Suprapubic skin (tissue), 4 donors: ENCODE measurements at places on chromosomes 1 and 21.
A peak's percentile ranks its signal among the peaks of the same experiment; 100 is the strongest.

DNA sequence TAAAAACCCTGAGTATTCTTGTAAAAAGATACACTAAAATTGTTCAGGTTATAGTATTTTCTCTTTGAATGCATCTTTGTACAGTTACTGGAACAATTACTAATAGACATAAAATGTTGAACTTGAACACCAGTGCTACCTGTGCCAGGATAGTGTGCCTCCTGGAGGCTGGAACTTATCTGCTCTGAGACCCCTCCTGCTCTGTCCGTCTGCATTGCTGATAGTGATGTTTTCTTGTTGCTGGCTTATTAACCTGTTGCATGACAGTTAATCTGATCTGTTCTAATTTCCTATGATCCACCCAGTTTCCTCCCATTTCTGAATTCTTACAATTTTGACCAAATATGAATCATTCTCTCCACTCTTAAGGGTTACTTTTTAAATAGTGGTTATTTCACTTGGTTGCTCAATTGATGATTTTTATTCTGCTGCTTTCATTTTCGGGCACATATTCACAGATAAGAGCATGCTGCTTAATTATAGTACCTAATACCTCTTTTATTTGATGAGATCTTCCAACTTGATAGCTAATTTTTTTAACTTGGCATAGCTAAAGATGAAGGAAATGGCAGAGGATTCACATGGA, 101.4 kb downstream of the CC2D1B start:
- H3K4me1 ChIP-seq, result no peaks in the 10 kb centered on the region
- no peak overlapping the region for H3K27ac ChIP-seq
- no peak for DNase-seq
- H3K4me3 ChIP-seq, result no peak overlapping the region

- peaks cover 69% of the 10 kb centered on the region for H3K4me1 ChIP-seq
- no peaks in the 10 kb centered on the region for H3K36me3 ChIP-seq
- H3K27me3 ChIP-seq, result no peaks in the 10 kb centered on the region
- H3K4me3 ChIP-seq, result no peak overlapping the region
Observed at GRCh38 chr1:151584278-151584677, 27.6 kb upstream of the SNX27 start.

DNA sequence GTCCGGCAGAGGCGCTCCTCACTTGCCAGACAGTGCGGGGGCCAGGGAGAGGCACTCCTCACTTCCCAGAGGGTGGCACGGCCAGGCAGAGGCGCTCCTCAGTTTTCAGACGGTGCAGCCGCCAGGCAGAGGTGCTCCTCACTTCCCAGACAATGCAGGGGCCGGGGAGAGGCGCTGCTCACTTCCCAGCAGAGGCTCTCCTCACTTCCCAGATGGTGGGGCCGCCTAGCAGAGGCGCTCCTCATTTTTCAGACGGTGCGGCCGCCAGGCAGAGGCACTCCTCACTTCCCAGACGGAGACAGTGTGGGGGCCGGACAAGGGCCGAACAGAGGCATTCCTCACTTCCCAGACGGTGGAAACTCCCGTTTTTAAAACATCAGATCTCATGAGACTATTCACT, 238.4 kb upstream of the CACYBP start:
- no peaks in the 10 kb centered on the region for H3K4me1 ChIP-seq
- H3K36me3 ChIP-seq, result no peaks in the 10 kb centered on the region
- H3K27ac ChIP-seq, result no peak overlapping the region
- H3K4me3 ChIP-seq, result no peak overlapping the region

GRCh38 chr1:20093940-20094391, 24.0 kb downstream of the PLA2G5 start:
- peak; percentile 86 for DNase-seq
- peaks cover 30% of the 10 kb centered on the region for H3K4me1 ChIP-seq
- H3K27ac ChIP-seq, result peak overlapping the region; percentile 71
- no peak overlapping the region for H3K4me3 ChIP-seq
- H3K27me3 ChIP-seq, result no peaks in the 10 kb centered on the region
- no peaks in the 10 kb centered on the region for H3K36me3 ChIP-seq

GRCh38 chr21:28538987-28539622, 453.6 kb downstream of the LTN1 start:
- no peaks in the 10 kb centered on the region for H3K27me3 ChIP-seq
- H3K36me3 ChIP-seq, result no peaks in the 10 kb centered on the region
- H3K4me1 ChIP-seq, result no peaks in the 10 kb centered on the region
- H3K27ac ChIP-seq, result no peak overlapping the region
- no peak overlapping the region for H3K4me3 ChIP-seq

GRCh38 chr1:45304311-45305081, 22.2 kb upstream of the HPDL start:
- H3K27ac ChIP-seq, result peak overlapping the region; percentile 86
- H3K4me3 ChIP-seq, result peak overlapping the region; percentile 73
- peaks cover 15% of the 10 kb centered on the region for H3K4me1 ChIP-seq
- no peaks in the 10 kb centered on the region for H3K27me3 ChIP-seq

GRCh38 chr1:205450448-205450847, 5.4 kb downstream of the BLACAT1 start:
- no peaks in the 10 kb centered on the region for H3K36me3 ChIP-seq
- no peak overlapping the region for H3K27ac ChIP-seq
- no peak overlapping the region for H3K4me3 ChIP-seq
- H3K4me1 ChIP-seq, result peaks cover 21% of the 10 kb centered on the region
- DNase-seq, result no peak

DNA sequence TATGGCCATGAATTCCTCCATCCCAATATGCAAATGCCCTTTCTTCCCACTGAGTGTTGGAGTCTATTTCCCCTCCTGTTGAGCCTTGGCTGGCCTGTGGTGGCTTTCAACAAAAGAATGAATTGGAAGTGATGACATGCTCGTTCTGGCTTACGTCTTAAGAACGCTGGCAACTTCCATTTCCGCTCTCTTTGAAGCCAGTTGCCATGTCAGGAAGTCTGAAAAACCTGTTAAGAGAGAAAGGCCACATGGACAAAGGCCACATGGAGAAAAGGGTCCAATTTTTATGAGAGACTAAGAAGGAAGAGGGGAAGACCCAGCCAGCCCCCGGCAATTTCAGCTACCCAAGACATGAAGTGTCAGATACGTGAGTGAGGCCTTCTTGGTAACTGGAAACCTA, 45.6 kb upstream of the GADD45A start:
- no peak overlapping the region for H3K27ac ChIP-seq
- H3K27me3 ChIP-seq, result no peaks in the 10 kb centered on the region
- peaks cover 11% of the 10 kb centered on the region for H3K4me1 ChIP-seq
- H3K4me3 ChIP-seq, result no peak overlapping the region
- DNase-seq, result no peak
- no peaks in the 10 kb centered on the region for H3K36me3 ChIP-seq

DNA sequence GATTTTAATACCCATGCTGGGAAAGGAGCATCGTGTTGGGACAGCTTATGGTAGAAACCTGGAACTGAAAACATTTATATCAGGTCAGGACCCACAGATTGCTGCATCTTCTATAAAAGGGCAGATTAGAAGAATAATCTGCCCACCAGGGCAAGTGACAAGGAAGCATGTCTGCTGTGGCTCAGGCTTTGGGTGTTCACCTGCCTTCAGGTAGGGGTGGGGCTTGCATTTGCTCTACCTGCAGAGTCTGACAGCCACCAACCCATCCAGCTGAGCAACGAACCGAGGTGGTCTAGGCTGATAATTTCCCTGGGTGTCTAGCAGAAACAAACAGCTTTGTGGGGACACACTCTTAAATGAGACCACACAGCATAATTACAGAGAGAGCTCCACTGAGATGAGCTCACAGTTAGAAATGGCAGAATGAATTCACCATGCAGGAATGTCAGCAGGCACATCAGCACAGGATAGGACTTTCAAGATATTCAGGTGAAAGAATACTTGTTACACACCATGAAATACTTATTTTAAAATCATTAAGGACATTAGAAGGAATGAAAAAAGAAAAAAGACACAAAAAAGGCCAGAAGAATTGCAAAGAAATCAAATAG, 36.1 kb upstream of the B3GALT5 start:
- H3K27ac ChIP-seq, result no peak overlapping the region
- H3K27me3 ChIP-seq, result no peaks in the 10 kb centered on the region
- H3K4me1 ChIP-seq, result no peaks in the 10 kb centered on the region
- DNase-seq, result no peak

- H3K4me3 ChIP-seq, result no peak overlapping the region
- no peak overlapping the region for H3K27ac ChIP-seq
- no peak for DNase-seq
- no peaks in the 10 kb centered on the region for H3K27me3 ChIP-seq
- no peaks in the 10 kb centered on the region for H3K4me1 ChIP-seq
Observed at GRCh38 chr1:81032973-81033425, 767.7 kb upstream of the ADGRL2 start.

DNA sequence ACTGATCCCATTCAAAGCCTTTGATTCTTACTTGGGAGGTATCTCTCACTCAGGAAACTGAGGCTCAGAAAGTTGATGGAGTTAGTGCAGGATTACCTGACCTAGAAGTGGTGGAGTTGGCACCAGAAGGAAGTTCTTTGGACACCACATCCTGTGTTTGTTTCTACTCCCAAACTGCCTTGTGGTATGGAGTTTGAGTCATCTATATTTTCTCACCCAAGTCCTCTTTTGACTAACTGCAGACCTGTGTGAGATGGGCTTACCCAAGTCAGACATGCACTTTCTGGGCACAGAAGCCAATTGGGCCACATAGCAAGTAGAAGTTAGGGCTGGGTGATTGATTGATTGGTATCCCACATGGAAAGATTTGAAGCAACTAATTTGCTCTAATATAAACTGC, 36.1 kb downstream of the FGGY start:
- DNase-seq, result no peak
- H3K4me3 ChIP-seq, result no peak overlapping the region
- no peak overlapping the region for H3K27ac ChIP-seq
- no peaks in the 10 kb centered on the region for H3K4me1 ChIP-seq

DNA sequence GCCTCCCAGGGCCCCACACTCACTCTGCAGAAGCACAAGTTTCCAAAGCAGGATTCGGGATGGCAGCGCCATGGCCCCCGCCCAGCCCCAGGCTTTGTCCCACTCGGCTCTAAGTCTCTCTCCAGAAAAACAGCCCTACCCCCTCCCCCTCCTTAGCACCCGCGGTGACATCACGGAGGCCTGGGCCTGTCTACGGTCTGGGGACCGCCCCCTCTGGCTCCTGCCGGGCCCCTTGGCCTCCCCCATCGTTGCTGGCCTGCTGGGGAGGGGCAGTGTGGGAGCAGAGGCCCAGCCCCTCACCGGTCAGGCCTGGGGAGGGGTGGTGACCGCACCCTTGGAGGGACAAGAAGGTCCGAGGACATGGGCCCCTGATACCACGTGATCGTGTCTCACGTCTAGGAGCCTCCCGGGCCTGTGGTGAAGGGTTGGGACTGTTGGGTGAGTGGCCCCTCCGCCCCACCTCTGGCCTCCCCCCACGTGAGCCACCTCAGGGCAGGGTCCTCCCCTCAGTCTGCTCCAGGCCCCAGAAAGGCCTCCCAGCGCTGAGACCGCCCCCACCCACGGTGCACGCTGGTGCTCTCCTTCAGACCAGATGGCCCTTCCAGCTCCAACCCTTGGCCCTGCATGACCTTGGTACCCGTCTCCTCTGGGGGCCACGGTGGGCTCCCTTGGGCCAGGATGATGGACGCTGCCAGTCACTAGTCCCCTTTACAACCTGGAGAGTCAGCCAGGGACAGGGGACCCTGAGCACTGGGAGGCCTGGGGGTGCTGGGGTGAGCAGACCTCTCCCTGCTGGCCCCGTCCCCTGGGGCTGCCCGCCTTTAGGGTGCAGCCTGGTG, at the start of gene MXRA8:
MXRA8 (minus strand) TSS at position 123 of the 839 bp plus-strand sequence; CDS start at position 72, 51 bp downstream.
- no peak for DNase-seq
- no peaks in the 10 kb centered on the region for H3K36me3 ChIP-seq
- peak within 1 kb of the TSS; percentile 48 for H3K4me3 ChIP-seq
- peaks cover 19% of the 10 kb centered on the region for H3K27me3 ChIP-seq
- peak within 1 kb of the TSS; percentile 88 for H3K27ac ChIP-seq

- no peak overlapping the region for H3K27ac ChIP-seq
- H3K4me1 ChIP-seq, result peaks cover 19% of the 10 kb centered on the region
- no peaks in the 10 kb centered on the region for H3K36me3 ChIP-seq
- no peaks in the 10 kb centered on the region for H3K27me3 ChIP-seq
- no peak for DNase-seq
Observed at GRCh38 chr21:38848187-38848609, 42.5 kb downstream of the ETS2 start.

GRCh38 chr1:187157552-187157951, 328.8 kb downstream of the PLA2G4A start:
- no peak for DNase-seq
- no peak overlapping the region for H3K4me3 ChIP-seq
- no peaks in the 10 kb centered on the region for H3K36me3 ChIP-seq
- H3K27me3 ChIP-seq, result no peaks in the 10 kb centered on the region
- no peak overlapping the region for H3K27ac ChIP-seq
